ENCODE measurements at places on chromosomes 12 and 14.

- peak; percentile 94 for DNase-seq
Observed at GRCh38 chr14:61326847-61327246, 5.5 kb downstream of the PRKCH start.

- peak; percentile 89 for DNase-seq
Observed at GRCh38 chr14:63438065-63438757, 105.0 kb downstream of the PPP2R5E start.

- no peak for DNase-seq
Observed at GRCh38 chr12:18939051-18939450, 190.5 kb upstream of the PLEKHA5 start.

DNA sequence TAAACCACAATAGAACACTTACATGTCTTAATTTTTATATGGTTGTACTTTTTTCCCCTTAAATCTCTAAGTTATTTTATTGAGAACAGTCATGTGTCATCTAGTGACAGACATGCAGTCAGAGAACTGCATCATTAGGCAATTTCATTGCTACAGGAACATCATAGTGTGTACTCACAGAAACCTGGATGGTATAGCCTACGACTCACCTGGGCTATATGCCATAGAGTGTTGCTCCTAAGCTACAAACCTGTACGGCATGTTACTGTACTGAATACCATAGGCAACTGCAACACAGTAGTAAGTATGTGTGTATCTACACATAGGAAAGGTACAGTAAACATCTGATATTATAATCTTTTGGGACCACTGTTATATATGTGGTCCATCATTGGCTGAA lies 557.6 kb downstream of the PRKD1 start:
- DNase-seq: no peak

- DNase-seq: no peak
Observed at GRCh38 chr12:110141389-110141788, 17.2 kb downstream of the IFT81 start.

DNA sequence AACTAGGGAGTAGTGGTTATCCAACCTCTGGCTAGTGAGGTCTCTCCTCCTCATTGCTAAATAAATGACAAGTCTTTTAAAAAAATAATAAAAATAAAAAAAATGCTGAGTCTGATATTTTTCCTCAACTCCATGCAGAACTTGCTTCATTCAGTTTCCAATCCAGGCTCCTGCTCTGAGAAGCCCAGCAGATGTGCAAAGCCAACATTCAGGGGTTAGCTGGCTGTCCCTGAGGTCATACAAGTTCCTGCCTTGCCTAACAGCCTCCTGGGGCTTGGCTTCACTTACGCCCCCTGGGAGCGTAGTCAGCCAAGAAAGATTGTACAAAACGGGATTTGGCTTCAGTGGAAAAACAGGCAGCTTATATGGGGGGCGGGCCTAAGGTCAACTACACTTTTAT lies 23.3 kb downstream of the RTRAF start:
- no peak for DNase-seq

GRCh38 chr14:25042362-25043299 lies 7.3 kb downstream of the STXBP6 start:
- DNase-seq: no peak

- DNase-seq: no peak
Observed at GRCh38 chr12:41466802-41467201, 278.7 kb downstream of the PDZRN4 start.

- no peak for DNase-seq
Observed at GRCh38 chr14:36717363-36717762, 55.7 kb downstream of the PAX9 start.

DNA sequence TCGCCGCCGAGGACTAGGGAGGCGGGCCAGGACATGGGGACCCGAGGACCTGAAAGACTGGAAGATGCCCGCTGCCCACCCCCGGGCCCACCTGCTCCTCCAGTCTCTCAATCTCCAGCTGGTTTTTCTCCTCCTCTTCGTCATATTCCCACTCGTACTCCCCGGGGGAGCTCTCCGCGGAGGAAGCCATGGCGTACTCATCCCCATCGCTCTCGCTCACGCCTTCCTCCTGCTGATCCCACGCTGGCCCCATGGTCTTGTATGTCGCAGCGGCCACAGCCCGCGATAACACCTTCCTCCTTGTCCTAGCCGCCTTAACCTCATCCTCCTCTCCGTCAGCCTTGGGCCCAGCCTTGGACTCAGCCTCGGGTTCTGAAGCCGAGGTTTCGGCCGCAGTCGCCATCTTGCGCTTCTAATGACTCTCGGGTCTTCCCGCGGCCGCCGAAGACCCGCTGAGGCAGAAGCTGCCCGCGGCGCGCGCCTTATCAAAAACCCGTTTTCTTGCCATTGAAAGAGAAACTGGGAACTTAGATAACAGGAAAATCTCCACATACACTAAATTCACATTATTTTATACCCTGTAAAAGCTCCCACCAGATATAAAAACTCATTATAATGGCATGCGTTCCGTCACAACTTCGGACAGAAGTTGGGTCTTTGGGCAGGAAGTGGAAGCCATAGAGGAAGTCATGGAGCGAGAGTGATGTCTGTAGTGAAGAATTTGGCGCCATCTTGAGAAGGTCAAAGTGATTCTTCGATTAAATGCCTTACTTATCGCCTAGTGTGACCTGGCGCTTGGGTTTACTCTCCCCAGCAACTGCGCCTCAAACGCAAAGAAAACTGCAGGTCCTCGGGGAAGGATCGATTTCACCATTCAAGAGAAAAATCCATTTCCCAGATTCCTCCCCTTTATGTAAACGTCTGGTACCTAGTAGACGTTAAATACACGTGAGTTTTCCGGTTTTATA lies at the start of gene SART3:
Gene SART3, minus strand, starts transcription at position 422 of the 968 bp plus-strand sequence. Its CDS starts 19 bp downstream, at position 403.
- peak; percentile 55 for DNase-seq

DNA sequence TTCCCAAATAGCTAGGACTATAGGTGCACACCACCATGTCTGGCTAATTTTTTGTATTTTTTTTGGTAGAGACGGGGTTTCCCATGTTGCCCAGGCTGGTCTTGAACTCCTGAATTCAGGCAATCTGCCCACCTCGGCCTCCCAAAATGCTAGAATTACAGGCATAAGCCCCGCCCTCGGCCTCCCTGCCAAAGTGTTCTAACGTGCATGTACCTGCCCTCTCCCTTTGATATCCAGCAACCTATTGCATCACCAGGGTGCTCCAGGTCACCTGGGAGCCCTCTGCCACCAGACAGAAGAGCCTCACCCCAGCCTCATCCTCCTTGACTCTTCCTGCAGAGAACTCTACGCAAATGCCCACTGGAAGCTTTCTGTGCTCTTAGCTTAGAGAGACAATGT lies 2.2 kb upstream of the EML1 start:
- no peak for DNase-seq

- DNase-seq: no peak
Observed at GRCh38 chr12:20410734-20411133, 42.4 kb downstream of the PDE3A start.

GRCh38 chr12:100993916-100994450 lies 199.4 kb downstream of the ANO4 start:
- DNase-seq: no peak

DNA sequence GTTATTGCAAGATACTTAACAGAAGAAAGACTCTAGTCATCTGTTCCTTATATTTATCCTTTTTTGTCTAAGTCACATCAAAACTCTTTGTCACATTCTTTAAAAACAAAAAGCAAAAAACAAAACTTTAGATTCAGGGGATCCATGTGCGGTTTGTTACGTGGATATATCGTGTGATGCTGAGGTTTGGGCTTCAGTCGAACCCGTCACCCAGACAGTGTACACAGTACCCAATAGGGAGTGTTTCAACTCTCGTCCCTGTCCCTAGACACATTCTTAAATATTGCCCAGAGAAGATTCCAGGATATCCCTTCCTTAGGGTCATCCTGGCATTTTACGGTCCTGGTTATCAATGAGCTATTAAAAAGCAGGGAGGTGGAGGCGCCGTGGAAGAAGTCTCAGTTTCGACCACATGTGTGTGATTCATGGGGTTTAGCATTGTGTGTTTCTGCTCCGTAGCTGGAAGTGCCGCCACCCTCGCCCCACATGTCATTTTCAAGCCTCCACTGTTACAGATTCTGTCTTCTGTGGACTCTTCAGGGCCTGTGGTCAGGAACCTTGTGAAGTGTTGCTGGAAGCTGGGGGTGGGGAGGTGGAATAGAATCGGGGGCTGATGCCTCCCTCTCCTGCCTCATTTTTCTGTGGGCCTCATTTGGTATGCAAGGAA lies 19.9 kb downstream of the CCND2 start:
- no peak for DNase-seq

GRCh38 chr14:61638595-61639387 lies 56.5 kb upstream of the HIF1A start:
- DNase-seq: no peak

GRCh38 chr14:66341239-66341638 lies 144.9 kb upstream of the CCDC196 start:
- no peak for DNase-seq

DNA sequence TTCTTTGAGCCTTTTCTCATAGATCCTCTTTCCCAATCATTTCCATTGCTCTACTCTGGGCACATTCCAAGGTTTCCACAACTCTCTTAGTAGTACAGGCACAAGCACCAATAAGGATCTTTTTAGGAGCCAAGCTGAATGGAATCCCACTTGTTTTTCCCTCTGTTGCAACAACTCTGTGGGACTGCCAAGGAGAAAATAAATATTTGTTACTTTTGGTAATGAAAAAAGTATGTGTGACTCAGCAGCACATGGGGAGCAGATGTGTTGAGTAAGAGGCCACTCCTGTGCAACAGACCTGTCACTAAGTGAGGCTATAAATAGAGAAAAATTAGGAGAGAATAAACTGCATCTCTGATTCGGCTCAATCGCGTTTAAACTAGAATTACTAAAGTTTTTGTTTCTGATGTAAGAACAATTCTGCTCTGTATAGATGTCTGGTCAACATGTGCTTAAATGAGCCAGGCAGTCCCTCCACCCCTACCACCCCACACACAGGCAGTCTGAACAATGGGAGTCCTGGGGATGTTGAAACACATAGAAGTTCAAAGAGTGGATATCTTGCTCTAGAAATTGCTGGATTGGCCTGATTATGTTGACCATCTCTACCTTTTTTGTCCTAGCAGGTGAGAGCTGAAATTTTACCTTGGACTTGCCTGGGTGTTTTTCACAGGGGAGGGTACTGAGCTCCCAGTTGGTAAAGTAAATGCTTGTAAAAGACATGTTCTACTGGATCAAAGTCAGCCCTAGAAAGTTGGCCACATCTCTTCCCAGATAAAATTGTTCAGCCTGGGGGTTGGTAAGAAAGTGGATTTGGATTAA lies 244.3 kb upstream of the NOVA1 start:
- peak; percentile 27 for DNase-seq

DNA sequence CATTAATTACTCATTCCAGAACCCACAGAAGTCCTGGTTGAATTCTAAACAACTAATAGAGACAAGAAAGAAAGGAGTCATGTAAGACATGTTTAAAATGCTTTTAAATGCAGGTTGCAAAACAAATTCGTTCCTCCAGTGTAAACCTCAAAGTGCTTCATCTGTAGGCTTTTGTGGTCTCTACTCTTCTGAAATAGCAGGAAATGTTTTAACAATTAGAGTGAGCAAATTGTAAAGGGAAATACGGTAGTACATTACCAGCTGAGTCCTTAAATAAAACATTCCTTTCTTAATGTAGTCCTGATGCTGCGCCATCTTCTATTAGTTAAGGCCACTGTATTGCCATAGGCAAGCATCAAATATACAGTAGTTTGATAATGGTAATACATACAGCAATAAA lies 1934.2 kb upstream of the SEL1L start:
- DNase-seq: no peak

DNA sequence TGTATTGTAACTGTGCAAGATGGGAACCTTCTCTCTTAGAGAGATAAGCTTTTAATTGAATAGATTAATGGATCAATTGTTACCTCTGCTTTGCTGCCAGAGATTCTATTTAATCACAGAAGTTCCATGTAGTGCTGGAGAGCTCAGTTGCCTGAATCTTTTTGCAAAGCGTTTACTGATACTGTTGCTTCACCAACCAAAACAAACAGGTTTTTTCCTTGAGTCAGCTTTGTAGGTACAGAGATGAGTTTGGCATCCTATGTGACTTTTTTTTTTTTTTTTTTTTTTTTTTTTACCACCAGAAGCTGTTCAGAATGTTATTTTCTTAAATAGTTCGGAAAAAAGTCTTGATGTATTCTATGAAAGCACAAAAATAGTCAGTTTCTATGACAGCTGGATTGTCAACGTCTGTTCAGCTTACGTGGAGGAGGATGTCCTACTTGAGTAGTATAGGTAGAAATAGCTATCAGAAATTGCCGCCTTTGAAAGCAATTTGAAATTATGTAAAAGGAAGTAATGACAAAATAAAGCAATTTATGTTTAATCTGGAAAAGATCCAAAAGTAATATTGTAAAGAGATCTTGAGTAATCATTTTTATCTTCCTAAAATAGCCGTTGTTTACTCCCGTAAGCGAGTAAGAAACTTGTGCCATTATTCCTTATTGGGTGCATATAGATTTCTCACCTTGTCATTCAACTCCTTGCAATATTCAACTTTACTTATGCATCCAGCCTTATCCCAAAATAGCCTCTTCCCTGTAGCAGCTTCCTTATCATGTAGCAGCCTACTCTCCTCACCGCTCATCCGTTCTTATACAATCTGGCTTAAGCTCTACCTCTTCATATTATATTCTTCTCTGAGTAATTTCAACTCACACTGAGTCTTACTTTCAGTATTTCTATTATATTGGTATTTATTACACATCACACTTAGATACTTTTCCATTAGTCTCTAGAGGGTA lies 5.2 kb downstream of the LRRK2 start:
- no peak for DNase-seq

DNA sequence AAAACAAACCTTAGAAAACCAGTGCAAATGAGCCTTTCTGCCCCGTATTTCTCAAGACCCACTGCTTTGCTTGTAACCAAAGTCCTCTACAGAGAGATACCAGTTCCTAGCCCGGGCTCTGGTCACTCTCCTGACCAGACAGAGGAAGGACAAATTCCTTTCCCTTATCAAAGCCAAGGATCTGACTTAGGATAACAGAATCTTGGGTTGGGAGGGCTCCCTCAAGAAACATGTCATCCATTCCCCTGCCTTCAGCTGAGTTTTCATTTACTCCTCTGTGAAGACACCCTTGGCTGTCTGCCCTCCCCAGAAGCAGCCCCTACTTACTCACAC lies 116.0 kb upstream of the PARP11 start:
- DNase-seq: no peak

- DNase-seq: no peak
Observed at GRCh38 chr12:29732593-29732992, 51.1 kb downstream of the TMTC1 start.

DNA sequence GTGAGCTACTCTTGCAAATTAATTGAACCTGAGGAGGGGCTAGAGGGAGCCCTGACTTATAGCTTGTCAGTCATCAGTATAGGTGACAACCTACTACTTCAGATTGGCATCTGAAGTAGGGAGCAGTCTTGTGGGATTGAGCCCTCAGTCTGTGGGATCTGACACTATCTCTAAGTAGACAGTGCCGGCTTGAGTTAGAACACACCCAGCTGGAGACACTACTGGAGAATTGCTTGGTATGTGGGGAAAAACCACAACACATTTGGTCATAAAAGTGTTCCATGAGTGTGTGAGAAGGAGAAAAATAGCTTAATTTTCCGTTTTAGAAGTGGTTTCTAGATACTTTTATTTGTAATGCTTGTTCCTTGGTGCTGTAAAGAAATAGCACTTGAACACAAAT lies 30.5 kb upstream of the DDHD1 start:
- no peak for DNase-seq
